Hematopoietic multipotent progenitor cell treated with erythropoietin and hydrocortisone succinate and interleukin-3 and kit ligand, for 15 days (in vitro differentiated cells): ENCODE measurements at places on chromosomes 1 and 21.

DNA sequence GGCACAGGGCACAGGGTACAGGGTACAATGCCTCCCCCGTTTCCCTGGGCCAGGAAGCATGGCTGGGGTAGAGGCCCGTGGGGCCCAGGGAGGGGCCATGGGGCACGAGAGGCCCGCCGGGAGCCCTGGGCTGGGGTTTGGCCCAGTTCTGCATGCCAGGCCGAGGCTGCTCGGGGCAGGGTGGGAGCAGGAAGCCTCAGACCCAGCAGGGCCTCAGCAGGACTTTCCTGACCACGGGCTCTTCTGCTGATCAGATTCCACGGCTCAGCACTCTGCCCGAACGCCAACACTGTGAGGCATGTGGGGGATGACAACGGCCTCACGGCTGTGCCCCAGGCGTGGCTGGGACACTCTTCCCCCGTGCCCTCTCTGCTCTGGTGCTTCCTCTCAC is 104.3 kb downstream of the NPHP4 start:
- no peak for DNase-seq

DNA sequence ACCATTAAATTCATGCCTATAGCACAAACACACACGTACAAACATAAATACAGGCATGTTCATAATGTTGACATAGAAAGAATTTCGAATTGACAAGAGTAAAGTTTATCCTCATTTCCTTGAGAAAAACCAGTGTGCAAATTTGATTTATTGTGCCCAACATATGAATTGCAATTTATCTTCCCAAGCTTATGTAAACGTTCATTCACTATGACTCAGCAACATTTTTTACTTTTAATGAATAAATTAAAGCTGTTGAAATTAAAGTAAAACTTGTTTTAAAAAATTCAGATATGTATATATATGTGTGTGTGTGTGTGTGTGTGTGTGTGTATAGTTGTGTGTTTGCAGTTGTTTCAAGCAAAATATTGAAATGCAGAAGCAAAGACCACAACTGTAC is 1067.9 kb downstream of the BRINP3 start:
- no peak for DNase-seq

- DNase-seq, result no peak
These were observed 83.4 kb upstream of the KCNE2 start for GRCh38 chr21:34280389-34280795.

- DNase-seq, result no peak
These were observed 256.7 kb upstream of the SNX7 start for GRCh38 chr1:98404866-98405265.

DNA sequence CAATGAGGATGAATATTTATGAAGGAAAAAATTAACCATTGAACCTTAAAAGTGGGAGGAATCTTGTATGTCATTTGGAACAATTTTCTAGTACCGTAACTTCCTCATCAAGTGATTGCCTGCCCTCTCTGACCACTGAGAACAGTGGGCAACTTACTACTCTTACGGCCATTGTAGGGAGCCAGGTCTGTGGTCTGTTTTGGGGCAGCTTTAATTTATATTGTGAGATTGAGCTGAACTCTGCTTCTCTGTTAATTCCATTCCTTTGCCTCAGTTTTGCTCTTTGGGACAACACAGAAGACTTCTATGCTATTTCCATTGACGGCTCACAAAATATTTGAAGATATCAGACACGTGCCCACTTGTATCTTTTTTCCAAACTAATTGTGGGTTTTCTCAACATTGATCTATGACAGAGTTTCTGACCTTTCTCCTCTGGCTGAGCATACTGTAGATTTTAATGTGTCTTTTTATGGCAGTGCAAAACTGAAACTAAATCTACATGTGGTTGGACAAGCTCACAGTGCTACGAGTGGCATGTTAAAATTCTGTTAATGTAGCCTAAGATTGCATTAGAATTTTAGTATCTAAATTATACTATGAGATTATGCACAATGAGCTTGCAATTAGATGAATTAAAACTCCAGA is 27.8 kb upstream of the ZNF281 start:
- DNase-seq, result no peak

DNA sequence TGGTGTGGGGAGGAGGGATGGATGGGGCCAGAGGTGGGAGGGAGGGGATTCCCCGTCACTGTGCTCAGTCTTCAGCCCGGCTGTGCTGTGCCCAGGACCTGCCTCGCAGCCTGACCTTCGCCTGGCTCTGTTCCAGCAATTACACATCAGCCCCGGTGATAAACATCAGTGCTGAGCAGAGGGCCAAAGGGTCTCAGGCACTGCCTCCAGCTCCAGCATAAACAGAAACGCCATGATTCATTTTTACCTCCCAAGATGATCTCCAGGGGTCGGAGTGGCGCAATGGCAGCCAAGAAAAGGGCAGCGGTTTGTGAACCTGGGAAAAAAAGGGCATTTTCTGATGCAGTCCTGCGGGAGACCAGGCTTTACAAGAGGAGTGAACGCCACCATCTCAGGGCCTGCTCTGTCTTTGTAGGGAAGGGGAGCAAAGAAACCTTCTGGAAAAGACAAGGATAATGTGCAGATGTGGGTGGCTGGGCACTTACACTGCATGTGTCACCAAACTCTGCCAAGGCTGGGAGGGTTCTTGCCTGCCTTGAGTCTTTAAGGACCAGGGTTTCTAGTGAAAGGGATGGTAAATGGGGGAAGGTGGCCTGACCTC is 28.1 kb downstream of the SHISA4 start:
- no peak for DNase-seq

GRCh38 chr1:209791920-209792319 is 7.6 kb upstream of the C1orf74 start:
- no peak for DNase-seq

GRCh38 chr1:16208270-16208987 is 4.0 kb downstream of the ARHGEF19 start:
- peak; percentile 56 for DNase-seq
